Left forelimb (tissue), 1 donor: ENCODE measurements at places on chromosomes 16 and 17.

DNA sequence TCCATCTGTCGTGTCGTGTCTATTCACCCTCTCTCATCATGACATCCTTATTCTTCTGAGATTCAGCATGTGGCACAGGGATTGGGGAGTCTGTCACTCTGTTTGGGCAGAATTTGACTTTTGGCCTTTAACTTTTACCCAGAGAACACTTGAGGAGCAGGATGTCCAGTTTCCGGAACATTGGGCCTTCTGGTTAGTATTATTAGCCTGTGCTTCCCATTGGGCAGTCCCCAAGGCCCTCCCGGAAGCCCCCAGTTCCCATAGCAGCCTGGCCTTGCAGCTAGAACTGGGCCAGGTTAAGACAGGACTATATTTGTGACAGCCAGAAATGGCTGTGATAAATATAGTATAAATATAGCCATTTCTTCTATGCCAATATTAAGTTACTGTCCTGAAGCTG lies 9.6 kb downstream of the SCN4A start:
- no peak for DNase-seq

GRCh38 chr16:684961-685696 lies 995 bp upstream of the JMJD8 start:
- DNase-seq = no peak

GRCh38 chr17:50087246-50087911 lies 7.8 kb upstream of the PDK2 start:
- DNase-seq = peak; percentile 87

DNA sequence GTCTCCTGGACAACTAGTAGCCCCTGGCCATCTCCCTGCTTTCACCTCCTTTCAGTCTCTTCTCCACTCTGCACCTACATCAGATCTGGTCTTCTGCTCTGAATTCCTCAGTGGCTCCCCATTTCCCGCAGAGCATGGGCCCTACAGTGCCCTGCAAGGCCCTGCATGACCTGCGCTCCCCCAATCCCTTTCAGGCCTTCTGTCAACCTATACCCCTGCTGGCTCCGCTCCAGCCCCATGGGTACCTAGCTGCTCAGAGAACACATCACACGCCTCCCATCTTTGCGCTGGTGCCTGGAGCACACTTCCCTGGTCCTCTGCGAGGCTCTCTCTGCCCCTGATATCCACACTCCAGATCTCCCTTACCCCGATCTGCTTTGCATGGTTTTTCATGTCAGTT lies 145.2 kb downstream of the KATNIP start:
- DNase-seq = peak; percentile 25

GRCh38 chr16:60682219-60682618 lies 1354.0 kb downstream of the CDH8 start:
- DNase-seq = no peak

DNA sequence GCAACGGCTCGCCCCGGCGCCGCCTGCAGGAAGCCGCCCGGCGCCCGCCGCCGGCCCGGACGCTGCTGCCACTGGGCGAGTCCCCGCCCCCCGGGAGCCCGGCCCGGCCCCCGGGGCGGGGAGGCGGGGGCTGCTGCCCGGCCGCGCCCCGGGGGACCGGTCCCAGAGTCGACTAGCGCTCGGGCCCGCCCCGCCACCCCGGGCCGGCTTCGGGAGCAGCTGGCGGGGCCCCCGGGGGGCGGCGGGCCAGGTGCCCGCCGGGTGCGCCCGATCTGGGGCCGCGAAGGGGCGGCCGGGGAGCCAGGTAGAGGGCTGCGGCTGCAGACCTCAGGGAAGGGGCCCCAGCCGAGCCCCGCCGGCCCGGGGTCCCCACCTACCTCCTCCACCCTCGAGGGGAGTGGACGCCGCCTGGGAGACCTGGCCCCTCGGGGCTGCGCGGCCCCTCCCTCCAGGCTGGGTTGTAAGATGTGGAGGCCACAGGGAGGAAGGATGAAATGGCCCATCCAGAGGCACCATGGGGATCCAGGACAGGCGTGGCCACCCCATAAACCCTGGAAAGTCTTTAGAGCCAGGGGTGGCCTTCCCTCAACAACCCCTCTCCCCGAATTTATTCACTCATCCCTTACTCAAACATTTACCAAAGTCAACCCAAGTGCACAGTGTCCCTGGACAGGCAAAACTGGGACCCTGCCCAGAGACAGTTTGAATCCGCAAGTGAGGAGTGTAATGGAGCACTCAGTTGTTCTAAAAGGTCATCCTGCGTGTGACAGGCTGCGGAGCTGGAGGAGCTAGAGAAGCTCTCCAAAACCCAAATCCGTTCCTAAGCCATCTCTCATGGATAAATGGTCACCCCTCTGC lies at the start of gene CDYL2:
TSS of gene CDYL2 (minus strand) at position 73 of the 858 bp plus-strand sequence. CDS start 425 bp downstream, outside the sequence.
- DNase-seq = no peak

GRCh38 chr17:46099865-46100264 lies 93.4 kb downstream of the KANSL1 start:
- DNase-seq = no peak

DNA sequence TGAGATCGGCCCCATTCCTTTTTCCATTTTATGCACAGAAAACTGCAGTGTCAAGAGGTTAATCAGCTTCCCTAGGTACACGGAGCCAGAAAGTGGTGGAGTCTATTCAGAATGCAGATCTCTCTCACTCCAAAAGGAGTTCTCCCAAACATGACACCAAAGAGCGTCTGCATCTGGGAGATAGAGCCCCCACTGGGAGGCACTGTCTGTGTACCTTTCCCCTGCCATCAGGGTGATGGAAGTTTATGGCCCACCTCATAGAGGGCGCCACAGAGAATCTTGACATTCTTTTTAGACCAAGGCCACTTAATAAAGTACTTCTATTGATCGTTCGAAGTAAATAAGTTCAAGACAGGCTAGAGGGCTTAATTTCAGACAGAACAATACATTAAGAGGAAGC lies 493.7 kb upstream of the ERCC4 start:
- no peak for DNase-seq

GRCh38 chr16:58249780-58250478 lies 44.9 kb downstream of the PRSS54 start:
- DNase-seq = peak; percentile 87

DNA sequence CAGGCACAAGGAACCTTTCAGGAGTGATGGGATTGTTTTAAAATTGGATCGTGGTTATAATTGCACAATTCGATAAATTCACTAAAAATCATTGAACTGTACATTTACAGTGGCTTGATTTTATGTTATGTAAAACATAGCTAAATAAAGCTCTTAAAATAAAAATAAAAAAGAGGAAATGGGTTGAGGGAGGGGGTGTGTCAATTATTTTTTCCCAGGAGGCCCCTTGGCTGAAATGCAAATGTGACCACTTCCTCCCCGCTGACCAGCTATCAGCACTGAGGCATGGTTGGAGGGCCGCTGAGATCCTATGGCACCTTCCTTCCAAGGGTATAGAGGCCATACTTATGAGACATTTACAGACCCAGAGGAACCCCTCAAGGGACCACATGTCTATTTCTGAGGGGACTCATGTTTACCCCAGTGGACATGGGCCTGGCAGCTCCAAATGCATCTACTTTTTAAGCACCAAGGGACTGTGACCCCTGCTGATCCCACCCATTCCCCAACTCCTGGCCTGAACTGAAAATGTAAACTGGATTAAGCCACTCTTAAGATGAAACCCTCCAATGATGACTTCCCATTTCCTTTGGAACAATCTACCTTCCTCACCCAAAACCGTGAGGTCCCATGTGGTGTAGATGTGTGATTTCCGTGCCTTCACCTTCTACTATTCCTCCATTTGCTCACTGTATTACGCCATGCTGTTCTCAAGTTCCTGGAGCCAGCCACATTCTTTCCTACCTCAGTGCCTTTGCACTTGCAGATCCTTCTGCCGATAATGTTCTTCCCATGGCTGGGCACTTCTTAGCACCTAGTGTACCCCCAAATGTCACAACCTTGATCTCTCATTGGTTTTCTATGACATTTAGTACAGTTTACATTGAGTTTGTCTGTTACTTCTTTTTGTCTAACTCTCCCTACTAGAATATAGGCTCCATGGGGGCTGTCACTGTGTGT lies 2.8 kb upstream of the IL21R start:
- DNase-seq = no peak

GRCh38 chr17:49341356-49341755 lies 20.7 kb downstream of the ZNF652 start:
- no peak for DNase-seq

- no peak for DNase-seq
Observed at GRCh38 chr17:21368545-21369246, 7.5 kb upstream of the KCNJ12 start.

DNA sequence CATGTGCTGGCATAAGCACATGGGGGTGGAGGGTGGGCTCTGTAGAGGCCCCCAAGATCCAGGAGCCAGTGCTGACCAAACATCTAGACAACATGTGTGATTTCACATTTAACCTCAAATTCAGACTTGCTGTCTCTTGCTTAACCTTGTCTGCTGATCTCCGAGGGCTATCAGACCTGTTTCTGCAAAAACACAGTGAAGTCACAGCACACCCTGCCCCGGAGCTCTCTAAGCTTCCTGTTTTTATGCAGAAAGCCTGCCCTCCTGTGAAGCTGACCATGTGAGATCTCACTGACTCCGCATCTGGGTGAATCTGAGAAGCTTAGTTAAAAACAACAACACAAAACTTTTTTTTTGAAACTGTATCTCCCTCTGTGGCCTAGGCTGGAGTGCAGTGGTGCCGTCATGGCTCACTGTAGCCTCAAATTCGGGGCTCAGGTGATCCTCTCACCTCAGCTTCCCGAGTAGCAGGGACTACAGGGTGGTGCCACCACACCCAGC lies 6.6 kb upstream of the DPEP2 start:
- no peak for DNase-seq

DNA sequence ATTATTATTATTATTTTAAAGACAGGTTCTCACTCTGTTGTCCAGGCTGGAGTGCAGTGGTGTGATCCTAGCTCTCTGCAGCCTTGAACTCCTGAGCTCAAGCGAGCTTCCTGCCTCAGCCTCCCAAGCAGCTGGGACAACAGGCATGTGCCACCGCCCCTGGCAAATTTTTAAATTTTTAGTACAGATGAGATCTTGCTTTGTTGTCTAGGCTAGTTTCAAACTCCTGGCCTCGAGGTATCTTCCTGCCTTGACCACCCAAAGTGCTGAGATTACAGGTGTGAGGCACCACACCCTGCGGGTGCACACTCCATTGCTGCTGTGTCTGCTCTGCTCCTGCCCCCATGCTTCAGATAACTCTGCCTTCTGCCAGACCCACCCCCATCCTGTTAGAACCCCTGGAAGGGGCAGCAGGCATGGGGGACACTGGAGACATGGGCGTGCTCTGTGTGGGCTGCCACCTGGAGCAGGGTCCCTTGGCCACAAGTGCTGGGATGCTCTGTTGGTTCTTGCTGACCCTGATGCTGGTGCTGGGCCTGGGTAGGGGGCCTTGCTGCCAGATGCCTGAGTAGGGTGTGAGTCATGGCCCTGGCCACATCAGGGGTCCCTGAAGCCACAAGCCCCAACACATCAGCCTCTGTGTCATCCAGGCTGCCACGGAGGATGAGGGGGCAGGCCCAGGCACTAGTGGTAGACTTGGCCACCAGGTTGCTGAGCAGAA lies 2.6 kb downstream of the GGT6 start:
- DNase-seq = peak; percentile 60

GRCh38 chr16:25060920-25061319 lies 45.8 kb upstream of the ARHGAP17 start:
- no peak for DNase-seq

GRCh38 chr16:65663774-65664173 lies 541.9 kb upstream of the CDH11 start:
- no peak for DNase-seq

- no peak for DNase-seq
Observed at GRCh38 chr16:17556276-17557052, 85.7 kb upstream of the XYLT1 start.

GRCh38 chr17:63035695-63036094 lies 69.7 kb downstream of the TANC2 start:
- DNase-seq = no peak

GRCh38 chr16:87855852-87856715 lies 13.2 kb downstream of the SLC7A5 start:
- no peak for DNase-seq

DNA sequence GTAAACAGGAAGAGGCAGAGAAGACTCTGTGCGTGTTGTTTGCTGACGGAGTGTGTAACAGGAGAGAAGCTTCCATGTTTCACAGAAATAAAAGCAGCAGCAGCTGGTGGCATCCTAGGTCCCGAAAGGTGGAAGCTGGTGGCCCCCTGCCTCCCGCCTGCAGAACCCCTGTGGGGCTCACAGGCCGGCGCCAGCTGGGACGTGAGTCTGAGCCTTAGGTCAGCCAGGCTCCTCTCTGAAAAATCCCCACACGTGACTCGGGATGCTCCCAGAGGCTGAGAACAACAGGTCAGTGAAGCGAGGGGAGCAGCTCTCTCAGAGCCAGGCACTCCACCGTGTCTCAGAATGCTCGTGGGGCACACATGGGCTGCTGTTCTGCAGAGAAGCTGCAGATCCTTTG lies 27.4 kb downstream of the TMEM204 start:
- DNase-seq = no peak

DNA sequence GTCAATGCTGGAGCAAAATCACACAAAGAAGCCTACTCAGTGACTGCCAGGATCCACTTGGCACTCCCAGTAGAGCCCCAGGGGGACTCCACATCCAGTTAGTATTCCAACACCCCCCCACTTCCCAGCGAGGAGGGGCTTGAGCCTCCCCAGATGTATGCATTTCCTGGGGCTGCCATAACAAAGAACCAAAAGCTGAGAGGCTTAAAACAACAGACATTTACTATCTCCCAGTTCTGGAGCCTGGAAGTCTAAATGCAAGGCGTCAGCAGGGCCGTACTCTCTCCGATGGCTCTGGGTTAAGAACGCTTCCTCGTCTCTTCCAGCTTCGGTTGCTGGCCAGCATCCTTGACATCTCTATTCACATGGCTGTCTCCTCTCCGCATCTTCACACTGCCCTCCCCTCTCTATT lies 23.0 kb upstream of the GNA13 start:
- DNase-seq = no peak

GRCh38 chr16:62676306-62676705 lies 640.1 kb upstream of the CDH8 start:
- no peak for DNase-seq

DNA sequence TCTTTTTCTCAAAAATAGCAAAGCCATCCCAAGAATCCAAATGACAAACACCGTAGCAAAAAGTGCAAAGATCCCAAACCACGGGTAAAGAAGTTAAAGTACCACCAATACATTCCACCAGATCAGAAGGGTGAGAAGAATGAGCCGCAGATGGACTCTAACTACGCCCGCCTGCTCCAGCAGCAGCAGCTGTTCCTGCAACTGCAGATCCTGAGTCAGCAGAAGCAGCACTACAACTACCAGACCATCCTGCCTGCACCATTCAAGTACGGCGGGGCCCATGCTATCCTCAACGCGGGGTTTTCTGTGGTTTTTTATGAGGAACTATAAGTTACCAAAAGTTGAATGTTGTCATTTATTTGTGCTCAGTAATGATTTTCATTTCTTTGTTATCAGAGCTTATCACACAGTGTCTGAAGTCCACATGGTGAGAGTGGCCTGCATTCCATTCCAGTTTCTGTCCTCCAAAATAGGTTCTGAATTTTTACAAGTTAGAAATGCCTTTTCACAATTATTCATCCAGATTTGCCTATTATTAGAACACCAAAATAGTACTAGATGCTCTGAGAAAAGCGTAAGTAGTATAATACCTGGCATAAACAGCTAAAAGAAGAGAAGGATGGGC lies 169.2 kb downstream of the MRTFB start:
- DNase-seq = no peak

- DNase-seq = no peak
Observed at GRCh38 chr16:83940119-83940518, 12.9 kb upstream of the OSGIN1 start.
